ENCODE measurements at places on chromosomes 16 and 17.

DNA sequence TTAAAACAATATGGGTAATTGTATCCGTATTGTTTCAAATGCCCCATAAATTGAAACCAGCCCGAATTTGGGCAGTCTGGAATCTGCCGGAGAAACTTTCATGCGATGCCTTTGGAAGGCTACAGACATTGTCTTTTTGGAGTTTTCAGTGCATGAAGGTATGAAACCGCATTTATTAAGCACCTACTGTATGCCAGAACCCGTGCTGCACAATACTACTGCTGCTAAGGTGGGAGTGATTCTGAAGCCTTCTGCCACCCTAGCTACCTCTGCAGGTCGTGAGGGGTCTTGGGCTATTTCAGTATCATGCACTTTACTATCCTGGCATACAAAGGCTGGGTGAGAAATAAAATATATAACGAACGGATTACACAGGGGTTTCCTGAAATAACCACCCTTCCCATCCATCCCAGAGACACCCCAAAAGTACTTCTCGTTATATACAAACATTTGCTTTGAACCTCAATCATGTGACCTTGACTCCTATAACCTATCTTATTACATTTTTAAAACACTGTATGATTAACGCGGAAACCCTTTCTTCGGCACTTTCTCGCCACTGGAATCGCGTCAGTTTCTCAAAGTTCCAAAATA, 1.0 kb upstream of the MSI2 start:
- no peak for DNase-seq

DNA sequence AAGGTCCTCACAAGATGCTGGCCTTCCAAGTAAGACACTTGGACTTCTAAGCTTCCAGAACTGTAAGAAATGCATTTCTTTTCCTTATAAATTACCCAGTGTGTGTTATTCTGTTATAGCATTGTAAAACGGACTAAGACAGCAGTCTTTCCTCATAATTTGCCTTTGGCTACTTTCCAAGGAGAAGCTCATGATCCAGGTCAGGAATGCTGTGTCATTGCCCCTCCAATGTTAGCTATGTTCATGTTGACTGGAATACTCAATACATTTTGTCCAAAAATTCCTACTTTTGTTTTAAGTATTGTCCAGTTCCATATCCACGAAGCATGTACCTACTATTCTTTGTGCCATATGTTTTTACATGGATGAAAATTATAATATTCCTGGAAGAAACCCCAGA, 234.6 kb downstream of the HS3ST3A1 start:
- DNase-seq, result no peak

DNA sequence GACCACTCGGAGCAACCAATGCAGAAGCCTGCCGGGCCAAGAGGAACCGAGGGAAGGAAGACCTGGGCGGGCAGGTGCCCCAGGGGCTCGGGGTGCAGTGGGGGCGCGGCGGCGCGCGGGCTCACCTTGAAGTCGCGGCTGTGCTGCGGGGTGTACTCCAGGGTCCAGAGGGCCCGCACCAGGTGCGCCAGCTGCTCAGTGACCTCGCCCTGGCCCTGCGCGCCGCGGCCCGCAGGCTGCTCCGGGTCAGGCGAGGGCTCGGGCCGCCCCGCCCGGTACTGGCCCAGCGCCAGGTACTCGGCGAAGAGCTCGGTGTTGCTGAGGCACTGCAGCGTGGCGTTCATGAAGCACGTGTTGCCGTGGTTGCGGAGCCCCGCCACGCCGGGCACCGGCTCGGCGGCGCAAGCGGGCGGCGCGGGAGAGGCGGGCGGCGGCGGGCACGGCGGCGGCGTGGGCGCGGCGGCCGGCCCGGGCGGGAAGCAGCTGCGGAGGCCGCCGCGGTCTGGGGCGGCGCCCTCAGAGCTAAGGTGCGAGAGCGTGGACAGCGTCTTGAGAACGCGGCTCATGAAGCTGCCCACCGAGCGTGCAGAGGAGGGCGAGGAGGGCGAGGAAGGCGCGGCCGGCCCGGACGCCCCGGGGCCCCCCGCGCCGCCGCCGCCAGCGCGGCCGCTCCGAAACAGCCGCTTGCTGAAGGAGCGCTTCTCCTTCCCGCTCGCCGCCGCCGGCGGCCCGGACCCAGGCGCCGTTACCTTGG, 562 bp downstream of the USP31 start:
- DNase-seq, result peak; percentile 35

- no peak for DNase-seq
Observed at GRCh38 chr17:49183801-49184200, 26.6 kb downstream of the GNGT2 start.

DNA sequence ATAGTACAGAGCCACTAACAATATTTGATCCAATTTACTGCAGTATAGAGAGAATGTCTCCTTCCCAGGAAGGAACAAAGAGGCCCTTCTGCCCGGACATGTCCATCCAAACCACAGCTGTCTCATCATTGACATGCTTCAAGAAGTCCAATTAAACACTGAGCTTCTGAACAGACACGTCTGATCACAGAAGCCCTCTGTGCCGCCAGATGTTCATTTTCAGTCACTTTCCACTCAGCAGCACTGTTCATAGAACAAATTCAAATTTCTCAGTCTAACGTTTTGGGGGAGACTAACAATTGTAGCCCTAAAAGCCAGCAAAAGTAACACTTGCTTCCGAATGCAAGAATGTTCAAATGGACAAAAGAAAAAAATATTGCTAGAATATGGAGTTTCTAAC, 15.3 kb downstream of the ZC3H7A start:
- DNase-seq, result no peak

DNA sequence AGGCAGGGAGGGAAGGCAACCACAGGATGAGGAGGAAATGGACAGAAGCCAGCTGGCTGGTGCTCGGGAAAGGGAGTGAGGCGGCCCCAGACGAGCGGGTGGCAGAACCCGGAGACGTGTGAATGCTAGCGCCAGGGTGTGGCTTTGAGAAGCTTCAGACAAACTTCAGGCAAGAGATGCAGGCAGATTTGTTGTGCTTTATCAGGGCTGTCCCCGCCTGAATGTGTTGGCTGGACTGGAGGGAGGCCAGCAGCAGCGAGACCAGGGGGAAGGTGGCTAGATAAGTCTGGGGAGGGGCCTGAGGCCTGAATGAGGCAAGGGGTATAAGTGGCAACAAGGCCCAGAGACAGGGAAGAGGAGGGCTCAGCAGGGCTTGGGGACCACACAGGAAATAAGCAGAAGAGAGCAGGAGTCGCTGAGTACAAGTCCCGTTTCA, 22.0 kb downstream of the CAMKK1 start:
- no peak for DNase-seq

DNA sequence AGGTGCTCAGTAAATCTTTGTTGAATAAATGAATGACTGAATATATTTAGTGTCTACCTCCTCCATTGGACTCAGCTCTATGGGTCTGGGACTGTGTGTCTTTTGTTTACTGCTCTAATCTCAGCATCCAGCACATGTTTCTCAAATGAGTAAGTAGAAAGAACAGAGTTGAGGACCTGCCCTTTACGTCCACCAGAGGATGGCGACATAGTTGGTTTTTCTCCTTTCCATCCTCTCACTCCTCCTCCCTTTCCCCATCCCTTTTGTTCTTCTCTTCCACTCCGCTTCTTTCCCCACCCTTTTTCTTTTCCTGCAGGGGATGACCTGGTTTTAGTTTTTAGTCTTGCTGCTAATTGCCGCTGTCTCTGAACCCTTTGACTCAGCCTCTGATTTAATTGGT, 12.1 kb upstream of the CHP2 start:
- DNase-seq, result no peak

GRCh38 chr17:32483451-32484019, 3.3 kb upstream of the CDK5R1 start:
- DNase-seq, result no peak

- no peak for DNase-seq
Observed at GRCh38 chr16:85605912-85606841, 6.9 kb upstream of the GSE1 start.

GRCh38 chr16:53541326-53541725, 38.3 kb upstream of the AKTIP start:
- no peak for DNase-seq

DNA sequence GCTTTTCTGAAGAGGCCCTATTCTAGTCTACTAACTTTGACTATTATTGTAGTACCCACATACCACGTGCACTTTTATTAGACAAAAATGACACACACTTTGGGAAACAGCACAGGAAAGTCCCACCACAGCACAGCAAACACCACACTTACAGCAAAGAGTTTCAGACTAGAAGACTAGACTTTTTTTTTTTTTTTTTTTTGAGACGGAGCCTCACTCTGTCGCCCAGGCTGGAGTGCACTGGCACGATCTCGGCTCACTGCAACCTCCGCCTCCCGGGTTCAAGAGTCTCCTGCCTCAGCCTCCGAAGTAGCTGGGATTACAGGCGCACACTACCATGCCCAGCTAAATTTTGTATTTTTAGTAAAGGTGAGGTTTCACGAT, 20.1 kb downstream of the YWHAE start:
- no peak for DNase-seq

GRCh38 chr16:7271486-7271885, 61.2 kb upstream of the RBFOX1 start:
- DNase-seq, result no peak

- DNase-seq, result no peak
Observed at GRCh38 chr16:4680673-4681470, 12.5 kb upstream of the NUDT16L1 start.

GRCh38 chr16:74607310-74607961, 522 bp upstream of the GLG1 start:
- DNase-seq, result no peak

- no peak for DNase-seq
Observed at GRCh38 chr17:52047086-52047485, 111.4 kb downstream of the CA10 start.

DNA sequence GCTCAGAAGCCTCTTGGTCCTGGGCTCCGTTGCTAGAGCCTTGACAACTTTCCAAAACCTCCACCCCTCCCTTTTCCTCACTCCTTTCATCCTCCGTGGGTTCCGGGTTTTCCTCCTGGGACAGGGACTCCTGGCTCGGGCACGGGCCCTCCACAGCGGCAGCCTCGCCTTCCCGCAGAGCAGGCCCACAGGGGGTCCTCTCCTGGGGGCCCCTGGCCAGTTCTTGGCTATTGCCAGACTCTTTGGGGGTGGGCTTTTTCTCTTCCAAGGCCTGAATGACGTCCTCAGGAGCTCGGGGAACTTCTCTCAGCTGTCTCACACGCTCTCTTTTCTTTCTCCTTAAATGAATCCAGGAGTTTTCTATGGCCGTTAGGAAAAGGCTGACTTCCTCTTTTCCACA, 19.3 kb upstream of the MNT start:
- DNase-seq, result no peak

GRCh38 chr17:43439041-43439440, 40.2 kb downstream of the ARL4D start:
- no peak for DNase-seq

- peak; percentile 36 for DNase-seq
Observed at GRCh38 chr16:57277586-57277985, 6.9 kb downstream of the PLLP start.

DNA sequence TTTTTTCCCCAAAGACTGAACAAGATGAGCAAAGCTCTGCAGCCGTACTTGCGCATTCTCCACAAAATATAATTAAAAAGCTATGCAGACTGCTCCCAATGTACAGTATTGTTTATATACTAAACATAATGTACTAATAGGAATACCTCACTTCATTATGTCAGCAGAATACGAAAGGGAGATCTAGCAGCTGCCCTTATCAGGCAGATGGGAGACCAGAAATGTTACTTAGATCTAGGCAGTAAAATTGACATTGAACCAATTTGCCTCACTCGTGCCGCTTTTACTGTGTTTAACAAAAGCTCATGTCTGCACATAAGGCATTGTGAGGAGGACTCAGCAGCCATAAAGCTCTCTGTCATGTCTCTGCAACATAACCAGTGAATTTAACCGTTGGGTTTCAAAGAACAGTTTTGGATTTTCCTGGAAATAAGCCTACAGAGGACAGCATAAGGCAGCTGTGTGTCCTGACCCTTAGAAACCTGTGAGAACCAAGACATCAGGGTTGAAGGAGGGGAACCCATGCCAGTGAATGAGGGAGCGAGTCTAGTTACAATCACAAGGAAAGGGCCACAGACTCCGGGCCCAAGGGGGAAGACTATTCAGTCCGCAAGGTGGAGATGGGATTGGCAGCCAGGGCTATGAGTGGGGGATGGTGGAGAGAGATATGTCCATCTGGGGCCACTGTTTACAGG, 71.4 kb downstream of the GNAO1 start:
- no peak for DNase-seq

DNA sequence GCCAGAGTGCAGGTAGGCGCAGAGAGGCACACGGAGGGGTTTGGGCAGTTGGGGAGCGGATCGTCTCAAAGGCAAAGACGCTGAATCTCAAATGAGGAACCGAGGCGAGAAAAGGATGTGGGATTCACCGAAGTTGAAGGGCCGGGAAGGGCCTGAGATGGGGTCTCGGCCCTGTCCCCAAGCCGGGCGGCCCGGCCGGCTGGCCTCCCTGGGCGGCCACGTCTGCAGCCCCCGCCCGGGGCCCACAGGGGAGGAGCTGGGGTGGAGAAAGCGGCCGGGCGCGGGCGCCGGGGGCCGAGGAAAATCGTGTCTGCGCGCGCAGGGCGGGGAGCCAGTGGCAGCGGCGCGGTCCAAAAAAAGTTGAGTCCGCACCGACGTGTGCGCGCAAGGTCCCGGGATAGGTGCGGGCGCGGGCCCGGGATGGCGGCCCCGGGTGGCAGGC, 458 bp downstream of the SLC12A4 start:
- no peak for DNase-seq

DNA sequence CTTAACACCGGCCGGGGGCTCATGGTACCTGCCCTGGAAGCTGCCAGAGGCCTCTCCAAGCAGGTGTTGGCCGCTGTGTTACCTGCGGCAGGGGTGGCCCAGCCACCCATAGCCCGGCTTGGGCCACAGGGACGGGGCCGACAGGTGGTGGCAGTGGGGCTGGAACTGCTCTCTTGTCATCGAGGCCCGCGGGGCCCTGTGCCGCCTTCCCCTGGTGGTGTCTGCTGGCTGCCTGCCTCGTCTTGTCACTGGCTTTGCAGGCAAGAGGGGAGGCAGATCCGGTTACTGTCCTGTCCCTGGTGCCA, 27.1 kb downstream of the GSE1 start:
- DNase-seq, result no peak

DNA sequence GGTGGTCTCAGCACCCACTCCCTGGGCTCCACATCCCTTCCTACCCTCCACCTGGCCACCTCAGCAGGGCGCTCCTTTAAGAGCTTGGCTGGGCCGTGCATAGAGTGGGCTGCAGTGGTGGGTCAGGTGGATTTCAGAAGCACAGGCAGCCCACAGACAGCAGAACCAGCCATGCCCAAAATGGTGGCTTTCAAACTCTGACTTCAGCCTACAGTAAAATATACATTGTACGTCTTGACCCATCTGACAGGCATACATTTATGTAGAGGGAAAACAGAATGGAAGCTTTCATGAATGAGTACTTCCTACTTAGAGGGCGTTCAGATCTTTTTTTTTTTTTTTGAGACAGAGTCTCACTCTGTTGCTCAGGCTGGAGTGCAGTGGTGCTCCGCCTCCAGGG, 26.0 kb upstream of the LASP1NB start:
- no peak for DNase-seq
